ENCODE measurements at places on chromosomes 12 and 14.
A peak's percentile ranks its signal among the peaks of the same experiment; 100 is the strongest.

GRCh38 chr12:58922849-58923248 is 2.5 kb upstream of the LRIG3 start:
- no peak for DNase-seq

- no peak for DNase-seq
Measured at GRCh38 chr14:23377573-23378563, 1.0 kb downstream of the CMTM5 start.

- no peak for DNase-seq
Measured at GRCh38 chr12:3995306-3995705, 122.1 kb upstream of the PARP11 start.

DNA sequence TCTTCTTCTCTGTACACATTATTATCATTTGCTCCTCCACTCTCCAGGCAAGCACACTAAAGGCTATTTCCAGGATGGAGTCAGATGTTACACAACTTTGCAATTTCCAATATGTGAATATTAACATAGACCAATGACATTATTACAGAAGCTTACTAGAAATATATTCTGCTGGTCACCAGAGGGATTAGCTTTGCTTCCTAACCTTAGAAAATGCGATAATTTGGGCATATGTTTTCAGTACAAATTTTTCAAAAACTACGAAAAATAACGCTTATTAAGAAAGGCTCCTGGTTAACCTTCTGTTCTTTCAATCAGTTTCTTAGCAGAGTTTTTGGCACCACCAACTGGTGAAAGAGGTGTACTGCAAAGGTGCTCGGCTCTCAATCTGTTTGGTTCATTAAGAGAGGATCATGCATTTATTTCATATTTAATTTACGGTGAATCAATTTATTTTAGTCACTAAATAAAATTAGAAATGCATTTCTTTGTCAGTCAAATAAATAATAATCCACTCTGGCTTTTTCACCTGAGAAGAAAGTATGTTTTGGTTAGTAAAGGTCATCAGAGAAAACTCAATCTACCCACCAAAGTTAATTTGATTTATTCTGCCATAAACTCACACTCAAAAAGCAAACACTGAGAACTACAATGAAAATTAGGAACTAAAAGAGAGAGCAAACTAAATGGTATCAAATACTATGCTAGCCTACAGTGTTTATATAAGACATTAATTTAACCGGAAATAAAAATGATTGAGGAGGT is 39.2 kb downstream of the EFCAB11 start:
- DNase-seq, result peak; percentile 35

GRCh38 chr12:44002607-44003006 is 166.7 kb downstream of the TMEM117 start:
- DNase-seq, result no peak

DNA sequence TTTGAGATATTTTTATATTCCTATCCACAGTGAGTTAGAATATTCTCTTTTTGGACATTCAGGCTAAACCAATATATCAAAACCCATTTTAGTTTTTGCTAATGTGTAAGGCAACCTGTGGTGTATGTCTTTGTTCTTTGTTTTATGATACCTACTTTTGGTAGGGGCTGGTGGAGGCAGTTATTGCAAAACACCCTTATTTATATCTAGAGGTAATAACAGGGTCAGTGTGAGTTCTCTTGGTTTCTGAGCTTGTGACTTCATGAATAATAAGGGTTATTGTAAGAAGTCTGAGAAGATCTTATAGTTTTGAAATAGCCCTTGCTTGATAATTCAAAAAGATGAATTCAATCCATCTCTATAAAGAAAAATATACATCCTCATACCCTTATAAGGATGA is 235.1 kb upstream of the LRIG3 start:
- no peak for DNase-seq

DNA sequence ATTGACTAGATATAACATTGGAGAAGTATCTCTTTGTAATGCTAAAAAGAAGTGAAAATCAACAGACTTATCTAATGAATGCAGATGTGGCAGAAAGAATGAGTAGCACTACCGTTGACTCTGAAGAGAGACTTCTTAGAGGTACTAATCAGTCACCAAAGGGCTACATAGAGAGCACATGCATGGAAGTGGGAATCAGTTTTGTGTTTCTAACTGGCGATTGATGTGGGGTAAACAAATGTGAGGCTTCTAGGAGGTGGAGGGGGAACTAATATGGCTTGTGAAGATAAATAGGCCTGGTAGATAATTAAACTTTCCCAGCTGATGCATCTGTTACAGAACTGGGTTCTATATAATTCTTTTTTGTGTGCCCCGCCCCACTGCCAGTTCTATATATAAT is 10.5 kb downstream of the COCH start:
- no peak for DNase-seq

- no peak for DNase-seq
Measured at GRCh38 chr14:55303125-55303499, 31.9 kb downstream of the FBXO34 start.

DNA sequence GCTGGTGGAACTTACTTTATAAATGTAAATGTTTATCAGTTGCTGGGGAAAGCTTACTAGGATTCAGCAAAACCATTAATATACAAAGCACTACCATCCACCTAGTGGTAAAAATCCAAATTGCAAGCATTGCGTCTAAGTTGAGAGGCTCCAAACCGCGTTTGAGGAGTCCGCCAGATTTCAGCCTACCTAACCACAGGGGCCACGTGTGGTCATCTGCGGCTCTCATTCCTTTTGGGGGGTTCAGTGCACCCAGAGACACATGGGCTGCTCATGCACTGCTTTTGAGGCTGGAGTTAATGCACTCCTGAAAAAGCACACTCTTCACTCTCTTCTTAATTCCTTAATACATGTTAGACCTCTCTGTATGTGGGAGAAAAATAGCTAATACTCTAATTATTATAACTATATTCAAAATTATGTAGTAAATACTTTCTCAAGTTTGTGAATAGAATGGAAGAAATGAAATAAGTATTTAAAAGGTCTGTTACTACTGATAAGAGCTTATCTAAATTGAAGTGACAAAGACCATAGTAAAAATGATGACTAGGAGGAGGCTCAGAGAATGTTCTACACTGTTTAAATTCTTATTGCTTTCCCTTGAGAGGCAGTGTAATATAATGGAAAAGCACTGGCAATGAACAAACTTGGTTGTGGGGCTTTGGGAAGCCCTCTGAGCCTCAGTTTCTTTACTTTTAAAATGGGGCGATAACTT is 41.4 kb upstream of the MANSC4 start:
- DNase-seq, result peak; percentile 47

DNA sequence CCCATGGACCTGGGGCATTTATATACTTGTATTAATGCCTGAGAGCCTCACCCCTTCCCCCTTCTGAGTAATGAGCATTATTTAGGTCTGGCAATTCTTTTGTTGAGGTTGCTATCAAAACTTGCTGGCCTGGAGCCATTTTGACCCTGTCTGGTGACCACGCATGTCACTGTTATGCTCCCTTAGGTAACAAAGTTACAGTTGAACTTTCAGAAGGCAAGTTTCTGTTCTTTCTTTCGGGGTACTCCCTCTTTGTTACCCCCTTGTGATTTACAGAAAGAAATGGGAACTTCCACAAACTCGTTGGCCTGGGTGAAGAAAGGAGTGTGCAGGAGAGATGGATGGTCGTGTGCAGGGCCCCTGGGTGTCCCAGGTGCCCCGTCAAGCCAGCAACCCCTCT is 305.4 kb downstream of the DPF3 start:
- no peak for DNase-seq

DNA sequence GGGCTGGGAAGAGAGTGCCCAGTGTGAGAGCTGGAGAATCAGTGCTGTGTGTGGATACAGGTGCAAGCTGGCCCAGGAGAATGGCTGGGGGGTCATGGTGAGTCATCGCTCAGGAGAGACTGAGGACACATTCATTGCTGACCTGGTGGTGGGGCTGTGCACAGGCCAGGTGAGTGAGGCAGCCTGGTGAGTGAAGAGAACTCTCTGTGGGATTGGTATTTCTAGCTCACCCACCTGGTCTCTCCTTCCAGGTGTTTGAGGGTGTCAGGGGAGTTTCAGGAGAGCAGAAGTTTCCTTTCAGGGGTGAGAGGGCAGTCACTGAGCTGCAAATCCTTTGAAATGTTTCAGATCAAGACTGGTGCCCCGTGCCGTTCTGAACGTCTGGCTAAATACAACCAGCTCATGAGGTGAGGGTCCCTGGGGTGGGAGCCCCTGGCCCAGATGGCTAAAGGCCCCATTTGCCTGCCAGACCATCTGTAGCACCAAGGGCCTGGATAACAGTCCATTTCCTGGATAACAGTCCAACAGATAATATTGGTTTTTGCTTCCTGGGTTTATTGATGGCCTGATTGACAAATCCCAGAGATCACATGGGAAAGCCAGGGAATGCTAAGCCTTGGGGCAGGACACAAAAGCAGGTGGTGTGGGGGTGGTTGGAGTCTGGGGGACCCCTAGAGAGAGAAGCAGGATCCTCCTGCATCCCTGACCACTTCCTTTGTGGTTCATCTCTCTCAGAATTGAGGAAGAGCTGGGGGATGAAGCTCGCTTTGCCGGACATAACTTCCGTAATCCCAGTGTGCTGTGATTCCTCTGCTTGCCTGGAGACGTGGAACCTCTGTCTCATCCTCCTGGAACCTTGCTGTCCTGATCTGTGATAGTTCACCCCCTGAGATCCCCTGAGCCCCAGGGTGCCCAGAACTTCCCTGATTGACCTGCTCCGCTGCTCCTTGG is 5.5 kb upstream of the ATN1 start:
- DNase-seq, result no peak

DNA sequence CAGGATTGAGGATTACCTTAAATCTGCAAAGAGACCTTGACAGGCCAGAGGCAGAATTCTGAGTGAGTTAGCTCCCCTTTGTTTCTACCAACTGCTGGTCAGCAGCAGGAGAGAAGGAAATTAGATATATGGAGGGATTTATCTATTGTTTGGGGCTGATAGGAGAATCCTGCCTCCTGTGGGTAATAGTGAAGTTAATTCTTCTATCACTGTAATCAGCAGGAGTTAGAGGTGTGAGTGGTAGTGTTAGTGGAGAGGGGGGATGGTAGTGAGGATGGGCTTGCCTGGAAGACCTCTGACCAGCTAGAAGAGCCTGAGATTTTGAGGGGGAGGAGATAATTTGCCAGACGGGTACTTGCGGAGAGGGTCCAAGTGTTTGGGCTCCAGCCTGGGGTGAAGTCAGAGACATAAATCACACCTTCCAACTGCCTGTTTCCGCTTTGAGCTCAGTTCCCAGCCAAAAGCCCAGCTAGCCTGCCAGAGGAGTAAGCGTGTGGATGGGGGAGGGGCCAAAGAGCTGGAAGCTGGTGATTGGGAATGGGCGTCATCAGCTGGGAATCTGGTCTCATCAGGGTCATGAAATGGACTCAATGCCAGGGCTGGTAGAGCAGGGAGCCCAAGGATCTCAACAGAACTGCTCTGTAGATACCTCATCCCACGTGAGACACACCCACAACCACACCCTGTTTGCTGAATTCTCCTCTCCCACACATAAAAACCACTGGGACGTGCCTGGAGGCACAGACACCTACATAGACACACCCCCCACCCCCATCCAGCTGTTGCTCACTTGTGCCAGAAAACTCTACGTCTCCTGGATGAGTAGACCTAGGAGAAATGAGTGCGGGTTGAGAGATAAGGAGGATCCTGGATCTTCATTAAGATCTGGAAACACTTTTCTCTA is 13.1 kb upstream of the ITGA5 start:
- DNase-seq, result no peak

DNA sequence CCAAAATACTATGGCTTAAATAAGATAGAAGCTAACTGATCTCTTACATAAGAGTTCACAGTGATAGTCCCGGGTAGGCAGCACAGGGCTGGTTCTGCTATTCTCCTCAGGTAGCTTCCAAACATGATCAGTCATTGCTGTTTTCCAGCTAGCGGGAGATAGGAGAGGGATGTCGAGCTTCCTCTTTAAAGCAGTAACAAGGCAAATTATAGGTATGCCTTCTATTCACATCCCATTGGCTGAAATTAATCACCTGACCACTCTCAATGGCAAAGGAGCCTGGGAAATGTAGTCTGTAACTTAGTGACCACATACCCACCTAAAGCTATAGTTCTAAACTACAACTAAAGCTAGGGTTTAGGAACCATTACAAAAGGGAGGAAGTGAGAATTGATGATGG is 34.5 kb upstream of the VRK1 start:
- DNase-seq, result peak; percentile 46

DNA sequence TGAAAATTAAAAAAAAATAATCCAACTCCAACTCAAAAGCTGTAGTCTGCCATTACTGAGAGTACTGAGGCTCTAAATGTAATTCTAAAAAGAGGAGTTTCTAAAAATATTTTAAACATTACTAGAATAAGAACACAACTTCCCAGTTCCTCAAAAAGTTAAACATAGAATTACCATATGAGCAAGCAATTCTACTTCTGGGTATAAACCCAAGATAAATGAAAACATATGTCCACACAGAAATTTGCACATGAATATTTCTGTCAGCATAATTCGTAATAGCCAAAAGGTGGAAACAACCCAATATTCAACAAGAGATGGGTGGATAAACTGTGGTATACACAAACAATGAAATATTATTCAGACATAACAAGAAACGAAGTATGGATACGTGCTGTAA is 15.0 kb upstream of the NR2C1 start:
- no peak for DNase-seq

DNA sequence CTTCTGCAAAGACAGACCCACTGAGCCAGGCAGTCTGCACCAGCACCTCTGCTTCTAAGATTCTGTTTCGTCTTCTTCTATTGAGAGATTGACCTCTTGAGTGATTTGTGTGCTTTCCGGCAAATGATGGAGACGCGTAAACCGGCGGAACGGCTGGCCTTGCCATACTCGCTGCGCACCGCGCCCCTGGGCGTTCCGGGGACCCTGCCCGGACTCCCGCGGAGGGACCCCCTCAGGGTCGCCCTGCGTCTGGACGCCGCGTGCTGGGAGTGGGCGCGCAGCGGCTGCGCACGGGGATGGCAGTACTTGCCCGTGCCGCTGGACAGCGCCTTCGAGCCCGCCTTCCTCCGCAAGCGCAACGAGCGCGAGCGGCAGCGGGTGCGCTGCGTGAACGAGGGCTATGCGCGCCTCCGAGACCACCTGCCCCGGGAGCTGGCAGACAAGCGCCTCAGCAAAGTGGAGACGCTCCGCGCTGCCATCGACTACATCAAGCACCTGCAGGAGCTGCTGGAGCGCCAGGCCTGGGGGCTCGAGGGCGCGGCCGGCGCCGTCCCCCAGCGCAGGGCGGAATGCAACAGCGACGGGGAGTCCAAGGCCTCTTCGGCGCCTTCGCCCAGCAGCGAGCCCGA is 703 bp downstream of the ASCL4 start:
- no peak for DNase-seq

- DNase-seq, result no peak
Measured at GRCh38 chr14:61215222-61216020, 65.7 kb downstream of the TMEM30B start.

- no peak for DNase-seq
Measured at GRCh38 chr14:65167072-65167645, 64.8 kb upstream of the MAX start.

DNA sequence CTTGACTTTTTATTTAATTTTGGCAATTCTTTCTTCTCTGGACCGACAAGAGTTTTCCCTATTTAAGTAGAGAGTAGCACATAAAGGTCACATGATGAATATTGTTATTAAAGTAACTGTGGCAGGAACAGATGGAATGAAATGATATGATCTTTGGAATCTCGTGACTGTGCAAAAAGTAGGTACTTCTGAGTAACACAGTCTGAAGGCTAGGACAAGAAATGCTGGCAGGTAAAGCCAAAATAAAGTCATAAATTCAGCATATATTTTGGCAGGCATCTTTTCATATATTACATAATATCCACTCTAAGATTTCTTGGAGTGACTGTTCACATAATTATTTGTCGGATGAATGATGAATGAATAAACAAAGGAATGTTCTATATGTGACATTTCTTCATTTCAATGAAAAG is 121.4 kb downstream of the EFCAB11 start:
- DNase-seq, result no peak
